ENCODE measurements at places on chromosomes 6 and 20.

GRCh38 chr6:109610590-109610989 is 80.4 kb downstream of the AK9 start:
- no peak for DNase-seq

GRCh38 chr6:163808231-163808630 is 393.7 kb downstream of the QKI start:
- no peak for DNase-seq

- peak; percentile 97 for DNase-seq
These were observed at the start of gene MDN1 for GRCh38 chr6:89819336-89820130. Gene MDN1 (minus strand): TSS chr6:89819794. CDS start chr6:89819607, 187 bp downstream.

GRCh38 chr6:36727505-36728021 is 29.9 kb downstream of the RAB44 start:
- no peak for DNase-seq

- no peak for DNase-seq
These were observed 115.6 kb upstream of the SLC24A3 start for GRCh38 chr20:19096843-19097242.

DNA sequence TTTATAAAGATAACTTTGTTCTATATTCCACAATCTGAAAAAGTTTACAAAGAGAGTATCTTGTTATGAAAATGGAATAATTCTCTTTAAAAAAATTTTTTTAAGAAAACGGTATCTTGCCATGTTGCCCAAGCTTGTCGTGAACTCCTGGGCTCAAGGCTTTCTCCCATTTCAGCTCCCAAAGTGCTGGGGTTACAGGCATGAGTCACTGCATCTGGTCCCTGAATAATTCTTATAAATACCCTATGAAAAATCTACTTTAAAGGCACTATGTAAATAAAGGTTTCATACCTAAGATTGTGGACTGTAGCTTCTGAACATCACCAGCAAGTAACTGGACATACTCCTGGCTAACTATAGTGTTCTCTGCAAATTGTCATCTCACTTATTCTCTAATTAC is 60.3 kb downstream of the SAMD3 start:
- no peak for DNase-seq

DNA sequence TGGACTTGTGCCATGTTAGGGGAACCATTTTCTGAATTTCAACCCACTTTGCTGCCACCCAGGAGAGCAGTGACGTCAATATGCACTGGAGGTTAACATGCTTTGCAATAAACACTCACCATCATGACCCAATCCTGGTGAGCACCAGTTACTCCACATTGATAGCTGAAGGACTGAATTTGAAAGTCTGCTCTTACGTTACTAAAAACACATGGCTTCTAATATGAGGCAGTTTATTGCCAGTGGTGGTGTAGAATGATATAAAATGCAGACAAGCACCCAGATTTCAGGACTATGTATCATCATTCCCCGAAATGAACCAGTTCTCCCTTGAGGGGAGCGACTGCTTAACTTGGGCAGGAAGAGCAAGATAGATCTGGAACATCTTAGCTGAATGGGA is 23.8 kb downstream of the RFPL4B start:
- no peak for DNase-seq

DNA sequence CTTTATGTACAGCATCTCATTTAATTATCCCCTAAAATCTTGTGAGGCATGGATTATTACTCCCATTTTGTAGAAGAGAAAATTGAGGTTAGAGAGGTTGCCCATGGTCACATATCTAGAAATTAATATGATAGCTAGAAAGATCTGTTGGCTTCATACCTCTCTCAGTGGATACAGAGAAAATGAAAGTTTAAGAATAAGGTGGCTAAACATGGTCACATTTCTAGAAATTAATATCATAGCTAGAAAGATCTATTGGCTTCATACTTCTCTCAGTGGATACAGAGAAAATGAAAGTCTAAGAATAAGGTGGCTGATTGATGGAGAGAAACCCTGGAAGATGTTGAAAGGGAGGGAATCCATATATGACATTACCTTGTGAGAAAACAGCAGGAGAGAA is 260.7 kb upstream of the MAN1A1 start:
- DNase-seq = no peak

DNA sequence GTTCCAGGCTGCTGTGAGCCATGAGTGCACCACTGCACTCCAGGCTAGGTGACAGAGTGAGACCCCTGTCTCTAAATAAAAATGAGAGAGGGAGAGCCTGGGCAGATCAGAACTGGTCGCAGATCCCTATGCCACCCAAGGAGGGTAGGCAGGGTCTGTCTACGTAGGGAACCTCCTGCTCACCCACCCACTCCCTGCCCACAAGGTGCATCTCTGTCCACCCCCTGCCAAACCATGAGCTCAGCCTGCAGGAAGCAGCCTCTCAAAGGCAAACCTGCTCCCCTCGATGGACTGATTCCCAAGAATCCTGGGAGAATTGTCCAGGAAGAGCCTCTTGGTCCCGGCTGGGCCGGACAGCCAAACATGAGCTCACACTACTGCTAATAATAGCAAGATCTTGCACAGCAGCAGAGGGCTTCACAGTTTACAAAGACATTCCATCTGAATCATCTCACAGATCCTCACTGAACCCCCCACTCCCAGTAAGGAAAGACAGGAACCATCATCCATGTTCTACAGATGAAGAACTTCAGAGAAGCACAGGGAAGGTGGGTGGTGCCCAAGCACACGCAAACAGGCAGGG is 27.8 kb upstream of the TLDC2 start:
- DNase-seq = peak; percentile 71

- no peak for DNase-seq
These were observed 815 bp downstream of the UTRN start for GRCh38 chr6:144285798-144286502.

DNA sequence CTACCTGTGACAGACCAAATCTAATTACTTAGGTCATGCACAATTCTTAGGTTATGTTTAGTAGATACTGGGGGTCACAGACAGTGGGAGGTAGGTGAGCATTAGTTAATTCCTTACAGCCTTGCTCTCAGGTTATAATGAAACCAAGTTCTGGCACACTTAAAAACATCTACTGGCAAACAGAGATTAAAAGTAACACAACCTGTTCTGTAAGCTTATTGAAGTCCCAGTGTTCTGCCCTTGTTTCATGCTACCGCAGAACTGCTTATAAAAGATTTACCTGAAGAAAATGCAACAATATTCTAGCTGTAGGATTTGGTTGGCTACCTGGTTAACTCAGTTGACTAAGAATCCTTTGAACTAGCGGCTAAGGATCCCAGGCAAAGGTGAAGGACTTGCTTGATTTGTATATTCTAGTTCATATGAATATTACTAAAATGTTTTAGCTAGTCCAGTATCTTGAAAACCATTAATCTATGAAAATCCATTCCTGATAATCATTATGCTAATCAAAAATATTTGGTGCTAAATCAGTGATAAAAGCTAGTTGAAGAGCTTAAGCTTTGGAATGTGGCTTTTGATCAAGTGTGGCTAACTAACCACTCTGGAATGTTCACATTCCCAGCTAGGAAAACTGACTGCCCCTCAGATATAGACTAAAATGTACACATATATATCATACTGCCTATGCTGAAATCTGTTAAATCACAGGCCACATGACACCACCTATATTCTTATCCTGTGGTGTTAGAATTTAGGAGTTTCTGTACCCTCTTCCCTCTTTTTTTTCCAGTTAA is 7.2 kb downstream of the PEX3 start:
- no peak for DNase-seq

DNA sequence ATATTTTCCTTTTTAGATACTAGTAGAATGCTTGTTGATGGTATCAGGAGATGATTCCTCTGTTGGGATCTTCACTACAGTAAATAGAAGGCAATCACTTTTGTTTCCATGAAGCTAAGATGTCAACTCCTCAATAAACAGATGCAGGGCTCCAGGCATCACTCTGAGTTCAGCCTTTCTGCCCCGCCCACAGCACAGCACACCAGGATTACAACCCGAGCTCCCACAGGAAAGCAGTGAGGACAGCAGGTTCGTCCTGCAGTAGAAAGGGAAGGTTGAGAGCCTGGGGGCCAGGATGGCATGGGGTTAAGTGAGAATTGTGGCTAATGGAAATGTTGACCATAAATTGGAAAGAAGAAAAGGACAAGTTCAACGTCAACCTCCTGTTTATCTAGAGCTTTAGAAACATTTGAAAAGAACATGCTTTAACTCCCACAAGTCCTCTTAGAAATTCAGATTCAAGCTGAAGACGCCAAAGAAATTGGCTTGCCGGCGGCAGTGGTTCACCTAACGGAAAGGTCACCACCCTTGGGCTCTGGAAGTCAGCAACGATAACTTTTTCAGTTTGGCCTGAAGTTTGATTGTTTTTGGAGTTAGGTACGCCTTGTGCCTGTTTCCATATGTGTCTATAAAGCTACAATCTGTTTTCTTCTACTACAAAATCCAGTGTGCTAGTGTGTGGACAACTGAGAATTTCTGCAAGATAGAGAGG is 144.4 kb upstream of the PDE10A start:
- no peak for DNase-seq

DNA sequence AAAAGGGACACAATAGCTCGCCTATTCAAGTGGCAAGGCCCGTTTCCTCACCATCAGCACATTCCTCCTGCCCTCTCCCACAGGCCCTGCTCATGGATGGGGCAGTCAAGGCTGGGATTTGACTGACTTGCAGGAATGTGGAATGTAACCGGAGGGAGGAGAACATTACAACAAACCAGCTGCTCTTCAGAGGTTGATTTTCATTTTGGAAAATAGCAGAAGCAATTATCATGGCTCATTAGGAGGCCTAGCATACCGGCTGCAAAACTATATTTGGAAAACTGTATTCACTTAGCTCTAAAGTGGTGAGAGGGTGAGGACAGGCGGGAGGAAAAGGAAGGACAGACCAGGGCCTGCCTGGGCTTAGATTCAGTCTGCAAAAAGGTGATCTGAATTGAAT is 283.7 kb downstream of the CD83 start:
- no peak for DNase-seq

- no peak for DNase-seq
These were observed 164.0 kb downstream of the MRPL14 start for GRCh38 chr6:43963203-43963602.

GRCh38 chr6:100810015-100810414 is 71.1 kb downstream of the ASCC3 start:
- no peak for DNase-seq

- DNase-seq = no peak
These were observed 27.1 kb upstream of the MICB start for GRCh38 chr6:31470801-31471200.

- no peak for DNase-seq
These were observed 42.2 kb upstream of the ADIG start for GRCh38 chr20:38538789-38539188.

GRCh38 chr6:115544765-115545671 is 515.7 kb downstream of the FRK start:
- DNase-seq = peak; percentile 3

DNA sequence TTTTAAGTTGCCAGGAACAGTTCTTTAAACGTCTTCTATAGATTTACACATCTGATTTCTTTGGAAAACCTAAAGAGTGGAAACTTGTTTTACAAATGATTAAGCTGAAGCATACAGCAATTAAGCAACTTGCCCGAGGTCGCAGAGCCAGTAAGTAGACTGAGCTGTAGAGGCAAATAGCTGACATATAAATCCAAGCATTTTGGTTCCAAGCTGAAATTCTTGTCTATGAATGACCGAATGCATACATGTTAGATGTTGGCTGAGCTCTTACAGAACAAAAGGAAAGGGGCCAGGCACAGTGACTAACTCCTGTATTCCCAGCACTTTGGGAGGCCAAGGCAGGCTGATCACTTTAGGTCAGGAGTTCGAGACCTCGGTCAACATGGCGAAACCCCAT is 101.8 kb upstream of the SGK1 start:
- DNase-seq = no peak

- no peak for DNase-seq
These were observed 37.7 kb upstream of the PRSS16 start for GRCh38 chr6:27209659-27210269.

- DNase-seq = no peak
These were observed 56.4 kb downstream of the RIOK1 start for GRCh38 chr6:7445885-7446461.

- peak; percentile 3 for DNase-seq
These were observed 173.7 kb downstream of the CLVS2 start for GRCh38 chr6:123169774-123170095.
